ENCODE measurements at places on chromosomes 6 and 20. TPM values are rescaled to one million over a fixed set of nuclear protein-coding genes. Genes with fewer than 3 reads are reported as not detected.

CHMP4B gene
- total RNA-seq = 45.6 TPM

SLC12A5 gene
- under 0.01 TPM for total RNA-seq

UTRN gene
- 475 TPM for total RNA-seq

TRIM40 gene
- not detected for total RNA-seq

RXRB gene
- 13.3 TPM for total RNA-seq

CD40 gene
- total RNA-seq = 19.2 TPM

ZSCAN31 gene
- total RNA-seq = 80.3 TPM
